ENCODE measurements at places on chromosomes 13 and 19. TPM values are rescaled to one million over a fixed set of nuclear protein-coding genes. Genes with fewer than 3 reads are reported as not detected.

KL gene
- 0.32 TPM for total RNA-seq

ZNF723 gene
- not detected for total RNA-seq

PPM1N gene
- total RNA-seq: 1.4 TPM

SLC7A9 gene
- 0.80 TPM for total RNA-seq

GPR12 gene
- not detected for total RNA-seq

PRDX2 gene
- total RNA-seq: 300 TPM

CFAP97D2 gene
- total RNA-seq: not detected

OR4F17 gene
- not detected for total RNA-seq

RNF113B gene
- not detected for total RNA-seq

RXFP2 gene
- total RNA-seq: not detected

CEACAM16 gene
- not detected for total RNA-seq

LGALS4 gene
- total RNA-seq: 1.8 TPM

TRIM13 gene
- total RNA-seq: 20.4 TPM

MUC16 gene
- total RNA-seq: not detected

GARIN5A gene
- total RNA-seq: 0.37 TPM

ZNF460 gene
- total RNA-seq: 42.0 TPM

Data from T-helper 1 cell treated with Interleukin-12 subunit alpha and Interleukin-12 subunit beta and Interleukin-4 antibody, amounts not matched to agents 30 ng/mL and 1 ng/mL, for 36 hours (primary cell).